ENCODE measurements at places on chromosomes 5 and 9.

DNA sequence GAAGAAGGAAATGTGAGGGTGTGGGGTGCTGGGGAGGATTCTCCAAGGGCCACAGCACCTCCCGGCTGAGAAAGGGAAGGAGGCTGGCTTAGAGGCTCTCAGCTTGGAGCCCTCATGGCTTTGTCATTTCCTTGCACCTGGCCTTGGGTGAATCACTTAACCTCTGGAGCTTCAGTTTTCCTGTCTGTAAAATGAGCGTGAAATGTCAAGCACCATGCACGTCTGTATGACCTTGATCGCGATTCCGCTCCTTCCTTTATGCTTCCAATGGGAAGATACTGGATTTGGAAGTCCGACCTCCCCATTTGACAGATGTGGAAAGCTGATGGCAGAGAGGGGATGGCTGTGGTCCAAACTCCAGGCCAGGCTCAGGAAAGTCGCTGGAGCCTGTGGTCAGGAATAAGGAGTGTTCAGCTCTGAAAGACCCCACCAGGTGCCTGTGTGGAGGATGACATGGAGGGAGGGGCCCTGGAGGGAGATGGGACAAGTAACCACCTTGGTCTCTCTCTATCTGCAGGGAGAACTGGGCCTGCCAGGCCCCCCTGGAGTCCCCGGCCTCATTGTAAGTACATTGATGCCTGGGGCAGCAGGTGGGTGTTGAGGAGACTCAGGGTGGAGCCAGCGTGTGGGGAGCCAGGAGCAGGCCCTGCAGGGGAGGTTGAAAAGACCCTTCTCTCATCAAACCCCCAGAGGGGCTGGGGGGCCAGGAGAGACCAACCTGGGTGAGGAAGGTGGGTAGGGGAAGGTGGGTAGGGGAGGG, 66.5 kb downstream of the COL27A1 start:
- DNase-seq, result no peak

DNA sequence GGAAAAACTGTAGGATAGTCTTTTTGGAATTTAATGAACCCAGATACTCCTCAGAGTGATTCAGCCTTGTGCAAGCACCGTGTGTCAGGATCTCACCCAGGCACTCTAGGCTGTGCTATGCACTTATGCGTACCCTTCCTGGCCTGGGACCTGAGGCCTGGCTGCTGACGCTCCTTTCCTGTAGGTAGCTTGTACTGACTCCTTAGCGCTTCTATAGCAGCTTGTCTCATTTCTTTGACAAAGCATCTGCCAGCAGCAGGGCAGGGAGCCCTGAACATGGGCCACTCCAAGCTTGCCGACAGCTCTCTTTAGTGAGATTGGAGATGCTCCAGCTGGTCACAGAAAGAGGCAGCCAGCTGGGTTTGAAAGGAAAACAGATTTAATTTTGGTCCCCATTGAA, 147.3 kb downstream of the SGCD start:
- DNase-seq, result peak; percentile 19

GRCh38 chr5:82584631-82585030, 306.5 kb upstream of the RPS23 start:
- DNase-seq, result no peak

- DNase-seq, result peak; percentile 8
Observed at GRCh38 chr5:73909474-73909873, 283.5 kb downstream of the ARHGEF28 start.

DNA sequence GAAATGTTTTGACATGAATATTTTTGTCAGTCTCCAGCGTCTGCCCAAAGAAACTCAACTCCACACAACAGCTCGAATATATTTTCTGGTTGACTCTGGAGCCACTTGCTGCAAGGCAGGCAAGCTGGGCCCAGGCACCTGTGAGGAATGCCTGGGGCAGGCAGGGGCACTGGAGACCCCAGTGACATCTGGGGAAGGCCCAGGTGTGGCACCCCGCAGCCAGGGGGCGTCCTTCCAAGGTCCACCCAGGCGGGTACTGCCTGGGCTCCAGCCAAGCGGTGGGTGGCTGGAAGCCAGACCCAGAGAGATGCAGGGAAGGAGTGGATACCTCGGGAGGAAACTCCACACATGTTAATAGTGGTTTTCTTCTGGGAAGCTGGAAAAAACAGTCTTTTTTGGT, 125.9 kb downstream of the PHF2 start:
- no peak for DNase-seq

DNA sequence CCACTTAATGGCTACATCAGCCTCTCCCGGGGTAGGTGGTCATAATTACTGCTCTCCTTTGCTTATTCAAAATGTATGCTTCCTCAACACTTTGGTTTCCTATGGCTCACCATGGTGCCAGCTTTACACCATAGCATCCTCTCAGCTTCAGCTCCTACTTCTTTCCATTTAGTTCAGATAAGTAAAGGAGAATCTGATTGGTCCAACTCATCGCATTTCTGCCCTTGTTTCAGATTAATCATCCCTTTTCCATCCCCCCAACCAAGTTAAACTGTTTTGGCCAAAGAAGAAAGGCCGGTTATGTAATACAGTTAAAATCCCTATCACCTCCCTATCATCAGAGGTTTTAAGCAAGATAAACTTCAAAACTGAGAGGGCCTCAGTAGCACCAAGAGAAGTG, 130.5 kb downstream of the CETN3 start:
- no peak for DNase-seq

GRCh38 chr5:143521846-143522400, 118.4 kb upstream of the NR3C1 start:
- no peak for DNase-seq

GRCh38 chr9:124774129-124774978, 2.6 kb upstream of the OLFML2A start:
- peak; percentile 92 for DNase-seq

GRCh38 chr5:181149806-181150733, 2.7 kb downstream of the OR2V2 start:
- DNase-seq, result no peak

- no peak for DNase-seq
Observed at GRCh38 chr9:117278020-117278419, 136.8 kb downstream of the ASTN2 start.

DNA sequence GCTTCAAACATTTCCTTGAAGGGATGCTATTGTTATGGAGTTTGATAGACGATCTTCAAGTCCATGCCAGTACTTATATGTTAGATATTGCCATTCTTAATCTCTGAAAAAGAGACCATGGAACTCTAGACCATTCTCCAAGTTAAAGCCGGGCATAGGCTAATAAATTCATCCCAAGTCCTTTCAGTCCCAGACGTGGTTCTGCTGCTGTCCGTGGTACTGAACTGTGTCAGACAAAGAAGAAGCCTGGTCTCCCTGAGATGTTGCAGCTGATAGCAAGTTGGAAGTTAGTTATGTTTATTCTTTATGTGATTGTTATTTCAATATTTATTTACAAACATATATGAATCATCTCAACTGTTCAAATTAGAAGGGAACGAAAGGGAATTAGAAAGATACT, 158.7 kb downstream of the NMUR2 start:
- DNase-seq, result peak; percentile 81

GRCh38 chr5:29516224-29516623, 1677.3 kb upstream of the CDH6 start:
- no peak for DNase-seq

DNA sequence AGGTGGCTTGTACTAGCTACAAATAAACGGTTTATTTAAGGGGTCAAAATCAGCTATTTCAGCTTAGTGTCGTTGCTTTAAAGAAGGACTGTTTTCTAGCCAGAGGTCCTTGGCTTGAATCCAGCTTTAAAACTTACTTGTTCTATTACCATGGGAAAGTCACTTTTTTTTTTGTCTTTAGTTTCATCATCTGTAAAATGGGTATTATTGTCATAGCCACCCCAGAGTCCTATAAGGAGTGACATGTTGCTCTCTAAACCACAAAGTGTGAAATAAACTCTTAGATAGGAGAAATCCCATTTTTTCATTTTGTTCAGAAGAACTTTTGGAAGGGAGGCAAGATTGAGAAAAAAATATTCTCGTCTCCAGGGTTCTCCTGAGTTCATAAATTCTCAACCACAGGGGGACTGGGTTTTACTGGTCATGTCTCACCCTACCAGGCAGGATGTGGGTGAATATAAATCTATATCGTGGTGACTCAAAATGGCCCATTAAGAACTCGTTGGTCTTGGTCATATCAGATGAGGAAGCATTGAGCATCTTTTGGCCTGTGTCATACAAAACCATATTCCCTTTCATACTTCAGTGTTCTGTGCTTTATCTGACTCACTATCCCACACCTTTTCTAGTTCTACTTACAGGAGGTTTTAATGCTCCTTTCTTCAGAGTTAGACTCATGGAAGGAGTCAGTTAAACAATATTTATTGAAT, 202.7 kb upstream of the NR3C1 start:
- no peak for DNase-seq

DNA sequence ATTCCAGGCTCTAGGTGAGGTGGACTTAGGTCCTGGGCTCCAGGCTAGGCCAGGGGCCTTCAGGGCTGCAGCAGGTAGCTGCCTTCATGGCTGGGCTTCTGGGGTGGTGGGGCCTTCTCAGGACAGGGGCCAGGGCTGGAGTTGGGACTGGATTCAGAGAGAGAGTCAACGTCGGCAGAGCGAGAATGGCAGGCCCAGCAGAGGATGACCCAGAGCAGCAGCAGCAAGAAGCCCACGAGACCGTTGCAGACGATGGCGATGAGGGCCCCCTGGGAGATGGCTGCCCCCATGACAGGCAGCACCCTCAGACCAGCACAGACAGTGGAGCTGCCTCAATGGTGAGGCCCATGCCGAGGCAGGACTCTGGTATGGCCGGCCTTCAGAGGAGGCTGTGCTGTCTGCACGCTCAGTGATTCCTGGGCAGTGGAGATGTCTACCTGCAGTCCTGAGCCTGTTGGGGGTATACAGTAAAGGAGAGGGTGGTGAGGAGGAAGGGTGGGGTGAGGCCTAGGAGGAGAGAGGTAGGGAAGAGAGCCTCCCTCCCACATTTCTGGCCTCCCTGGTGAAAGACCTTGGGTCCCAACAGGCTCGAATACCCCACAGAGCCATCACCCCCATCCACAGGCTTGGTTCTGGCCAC, 1.3 kb downstream of the ENHO start:
- no peak for DNase-seq

DNA sequence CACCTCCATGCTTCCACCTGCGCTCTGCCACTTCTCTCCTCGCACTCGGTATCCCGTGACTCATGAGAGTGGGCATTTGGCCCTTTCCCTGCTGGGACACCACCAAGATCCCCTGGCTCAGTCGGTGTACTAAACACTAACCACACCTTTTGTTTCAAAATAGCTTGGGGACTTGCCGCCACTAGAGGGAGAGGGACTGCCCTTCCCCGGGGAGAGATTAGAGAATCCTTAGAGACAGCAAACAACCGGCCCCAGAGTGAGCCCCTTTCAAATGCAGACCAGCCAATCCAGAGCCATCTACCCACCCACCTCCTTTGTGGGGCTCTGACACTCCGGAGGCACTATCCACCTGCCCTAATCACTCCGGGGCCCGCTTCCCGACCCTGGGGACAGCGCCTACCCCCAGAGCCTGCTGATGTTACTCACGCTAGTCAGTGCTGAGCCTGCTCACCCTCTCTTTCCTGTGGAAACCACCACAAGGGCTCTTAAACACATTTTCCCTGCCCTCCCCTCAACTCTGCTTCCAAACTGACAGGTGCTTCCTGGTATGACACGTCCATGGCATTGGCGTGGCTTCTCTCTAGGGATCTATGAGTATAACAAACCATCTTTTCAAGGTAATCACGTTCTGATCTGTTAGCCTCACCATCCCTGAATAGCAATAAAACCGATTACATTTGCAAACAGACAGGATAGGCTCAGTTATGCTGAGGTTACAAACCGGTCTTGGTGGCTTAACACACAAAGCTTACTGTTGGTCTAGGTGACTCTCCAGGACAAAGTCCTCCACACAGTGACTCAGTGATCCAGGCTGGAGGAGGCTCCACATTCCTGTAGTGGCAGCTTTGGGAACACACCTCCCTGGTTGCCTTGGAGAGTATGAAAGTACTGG, 180.1 kb upstream of the MVB12B start:
- peak; percentile 91 for DNase-seq

DNA sequence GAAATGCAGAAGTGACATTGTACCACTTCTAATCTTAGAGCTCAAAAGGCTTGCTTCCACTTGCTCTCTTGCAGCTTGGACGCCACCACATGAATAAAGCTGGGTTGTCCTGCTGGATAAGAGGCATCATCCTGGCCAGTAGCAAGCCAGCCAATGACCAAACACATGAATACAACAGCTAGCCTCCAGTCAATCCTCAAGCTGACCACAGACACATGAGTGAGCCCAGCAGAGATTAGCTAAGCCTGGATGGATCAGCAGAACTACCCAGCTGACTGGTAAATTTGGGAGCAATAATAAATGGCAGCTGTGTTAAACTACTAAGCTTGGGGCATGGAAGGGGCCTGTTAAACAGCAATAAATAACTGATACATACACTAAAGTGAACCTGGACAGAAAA, 121.1 kb upstream of the SLC12A2 start:
- no peak for DNase-seq

- peak; percentile 68 for DNase-seq
Observed at GRCh38 chr9:133160742-133161546, 2.8 kb downstream of the GBGT1 start.

DNA sequence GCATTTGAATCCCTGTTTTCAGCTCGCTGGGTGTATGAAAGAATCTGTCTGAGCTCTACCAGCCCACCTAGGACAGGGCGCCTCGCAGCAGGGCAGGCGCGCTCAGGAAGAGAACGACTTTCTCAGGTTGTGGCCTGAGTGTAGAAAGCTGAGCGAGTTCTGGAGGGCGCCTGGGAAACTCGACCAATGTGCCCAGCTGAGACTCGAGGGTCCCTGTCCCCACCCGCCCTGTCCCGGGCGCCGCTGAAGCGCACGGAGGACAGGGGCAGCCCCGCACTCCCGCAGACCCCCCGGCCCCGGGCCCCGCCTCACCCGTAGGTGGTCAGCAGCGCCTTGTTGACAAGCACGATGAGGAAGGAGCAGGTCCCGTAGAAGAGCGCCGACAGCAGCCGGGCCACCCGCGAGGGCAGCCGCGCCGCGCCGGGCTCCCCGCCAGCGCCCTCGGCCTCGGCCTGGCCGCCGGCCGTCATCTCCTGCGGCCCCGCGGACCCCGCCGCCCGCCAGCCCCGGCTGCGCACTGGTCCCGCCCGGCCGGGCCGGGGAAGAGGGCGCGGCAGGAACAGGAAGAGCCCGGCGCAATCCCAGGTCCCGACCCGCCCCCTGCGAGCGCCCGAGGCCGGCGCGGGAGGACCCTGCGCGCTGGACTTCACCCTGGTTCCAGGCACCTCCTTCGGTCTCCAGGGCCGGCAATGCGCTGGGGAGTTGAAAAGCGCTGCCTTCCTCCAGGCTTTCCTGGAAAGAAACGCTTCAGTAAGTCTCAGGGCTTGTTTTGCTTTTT, at the start of gene SLC35D2:
Gene SLC35D2 (minus strand): TSS at position 547 of the 778 bp plus-strand sequence. CDS start 77 bp downstream, at position 470.
- peak; percentile 88 for DNase-seq
